ENCODE measurements at places on chromosomes 16 and 17.

GRCh38 chr17:48513097-48513496, 17.7 kb downstream of the HOXB1 start:
- DNase-seq = no peak

DNA sequence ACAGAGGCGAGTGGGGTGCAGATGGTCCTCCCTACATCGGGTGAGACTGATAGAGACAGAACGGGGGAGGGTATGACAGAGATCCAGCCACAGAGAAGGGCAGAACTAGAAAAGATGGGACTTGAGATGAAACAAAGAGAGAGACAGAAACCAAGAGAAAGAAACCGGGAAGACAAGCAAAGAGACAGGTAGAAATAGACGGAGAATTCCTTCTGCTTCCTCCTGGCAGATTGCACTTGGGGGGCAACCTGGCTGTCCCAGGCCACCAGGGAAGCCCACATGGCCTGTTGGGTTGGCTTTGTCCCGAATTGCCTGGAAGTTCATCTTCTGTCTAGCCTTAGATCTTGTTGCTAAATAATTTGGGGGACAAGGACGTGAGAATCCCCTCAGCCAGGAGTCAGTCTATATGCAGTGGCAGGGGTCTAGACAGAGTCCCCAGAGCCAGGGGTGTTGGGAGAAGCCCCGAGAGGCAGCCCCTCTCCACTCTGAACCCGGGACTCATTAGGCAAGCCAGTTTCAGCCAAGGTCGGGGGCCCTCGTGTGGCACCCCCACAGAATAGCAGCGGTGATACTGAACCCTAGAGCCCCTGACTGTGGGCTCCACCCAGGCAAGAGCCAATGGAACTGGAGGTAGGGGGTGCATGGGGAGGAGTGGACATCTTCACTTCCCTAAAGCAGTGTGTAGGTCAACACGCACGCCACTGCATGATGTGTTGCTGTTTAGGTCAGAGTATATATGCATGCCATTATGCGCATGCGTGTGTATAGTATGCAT, 627 bp upstream of the TSPOAP1 start:
- DNase-seq = peak; percentile 76

DNA sequence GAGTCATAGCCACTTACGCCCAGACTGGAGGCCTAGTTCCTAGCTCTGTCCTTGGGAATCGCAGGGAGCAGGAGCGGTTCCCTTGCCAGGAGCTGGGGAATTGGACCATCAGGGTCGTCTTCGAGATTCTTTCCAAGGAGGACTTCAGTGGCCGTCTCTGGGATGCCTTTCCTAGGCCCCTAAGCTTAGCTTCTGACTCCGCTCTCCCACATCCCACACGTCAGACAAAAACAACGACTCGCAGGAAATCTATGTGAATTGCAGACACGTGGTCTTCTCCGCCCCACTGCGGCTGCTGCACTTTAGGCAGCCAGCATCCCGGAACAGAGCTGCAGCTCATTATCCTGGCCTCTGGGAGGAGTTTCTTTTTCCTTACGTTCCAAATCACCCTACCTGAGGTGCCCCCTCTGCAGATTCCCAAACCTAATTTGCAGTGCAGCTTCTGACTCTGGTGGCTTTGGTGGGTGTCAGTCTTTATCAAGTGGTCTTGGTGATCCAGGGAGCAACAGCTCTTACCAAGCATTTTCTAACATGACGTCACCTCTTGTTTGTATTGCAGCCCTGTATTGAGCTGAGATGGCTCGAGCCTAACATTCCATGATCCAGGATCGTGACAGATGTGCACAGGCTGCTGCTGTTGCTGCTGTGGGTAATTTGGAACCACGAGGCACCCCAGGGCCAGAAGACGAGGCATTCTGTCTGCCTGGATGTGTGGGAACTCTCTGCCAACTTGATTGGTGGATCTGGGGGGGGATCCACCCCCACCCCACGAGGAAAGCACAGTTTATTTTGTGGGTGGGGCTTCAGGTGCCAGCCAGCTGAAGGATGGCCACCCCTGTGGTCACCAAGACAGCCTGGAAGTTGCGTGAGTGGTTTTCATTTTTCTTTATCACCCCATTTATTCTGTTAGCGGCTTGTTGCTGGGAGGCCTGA, 1.1 kb downstream of the KATNB1 start:
- no peak for DNase-seq

DNA sequence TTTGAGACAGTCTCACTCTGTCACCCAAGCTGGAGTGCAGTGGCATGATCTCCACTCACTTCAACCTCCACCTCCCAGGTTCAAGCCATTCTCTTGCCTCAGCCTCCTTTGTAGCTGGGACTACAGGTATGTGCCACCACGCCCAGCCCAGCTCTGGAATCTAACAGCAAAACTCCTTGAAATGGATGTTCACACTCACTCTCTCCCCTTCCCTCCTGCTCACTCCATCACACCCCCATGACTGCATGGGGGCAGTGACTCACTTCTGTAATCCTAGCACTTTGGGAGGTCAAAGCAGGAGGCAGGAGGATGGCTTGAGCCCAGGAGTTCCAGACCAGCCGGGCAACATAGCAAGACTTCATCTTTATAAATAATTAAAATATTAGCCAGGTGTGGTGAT, 11.1 kb upstream of the TFAP4 start:
- DNase-seq = no peak

GRCh38 chr16:67683767-67684166, 17.2 kb downstream of the C16orf86 start:
- no peak for DNase-seq

DNA sequence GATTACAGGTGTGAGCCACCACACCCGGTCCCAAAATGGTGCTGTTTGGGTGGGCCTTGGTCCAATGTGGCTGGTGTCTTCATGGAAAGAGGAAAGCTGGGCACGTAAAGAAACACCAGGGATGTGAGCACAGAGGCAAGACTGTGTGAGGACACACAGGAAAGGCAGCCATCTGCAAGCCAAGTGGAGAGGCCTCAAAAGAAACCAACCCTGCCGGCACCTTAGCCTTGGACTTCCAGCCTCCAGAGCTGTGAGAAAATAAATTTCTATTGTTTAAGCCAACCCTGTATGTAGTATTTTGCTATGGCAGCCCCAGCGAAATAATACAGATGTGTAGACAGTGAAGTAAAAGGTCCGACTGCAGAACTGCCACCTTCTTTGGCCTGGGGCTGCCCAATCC, 68.7 kb downstream of the SLC39A11 start:
- DNase-seq = no peak

GRCh38 chr17:34756637-34757021, 177.2 kb downstream of the TMEM132E start:
- no peak for DNase-seq

DNA sequence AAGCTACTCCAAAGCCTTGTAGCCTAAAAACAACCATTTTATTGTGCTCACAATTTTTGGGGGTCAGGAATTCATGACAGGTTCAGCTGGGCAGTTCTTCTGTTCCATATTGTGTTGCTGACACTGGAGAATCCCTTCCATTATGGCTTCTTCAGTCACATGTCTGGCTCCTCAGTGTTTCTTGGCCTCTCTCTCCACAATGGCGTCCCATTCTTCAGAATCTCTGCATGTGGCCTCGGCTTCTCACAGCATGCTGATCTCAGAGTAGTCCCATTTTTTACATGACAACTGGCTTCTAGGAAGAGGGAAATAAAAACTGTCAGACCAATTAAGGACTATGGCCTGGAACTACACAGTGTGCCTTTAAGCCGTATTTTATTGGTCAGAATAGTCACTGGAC, 49.7 kb downstream of the NF1 start:
- DNase-seq = no peak

DNA sequence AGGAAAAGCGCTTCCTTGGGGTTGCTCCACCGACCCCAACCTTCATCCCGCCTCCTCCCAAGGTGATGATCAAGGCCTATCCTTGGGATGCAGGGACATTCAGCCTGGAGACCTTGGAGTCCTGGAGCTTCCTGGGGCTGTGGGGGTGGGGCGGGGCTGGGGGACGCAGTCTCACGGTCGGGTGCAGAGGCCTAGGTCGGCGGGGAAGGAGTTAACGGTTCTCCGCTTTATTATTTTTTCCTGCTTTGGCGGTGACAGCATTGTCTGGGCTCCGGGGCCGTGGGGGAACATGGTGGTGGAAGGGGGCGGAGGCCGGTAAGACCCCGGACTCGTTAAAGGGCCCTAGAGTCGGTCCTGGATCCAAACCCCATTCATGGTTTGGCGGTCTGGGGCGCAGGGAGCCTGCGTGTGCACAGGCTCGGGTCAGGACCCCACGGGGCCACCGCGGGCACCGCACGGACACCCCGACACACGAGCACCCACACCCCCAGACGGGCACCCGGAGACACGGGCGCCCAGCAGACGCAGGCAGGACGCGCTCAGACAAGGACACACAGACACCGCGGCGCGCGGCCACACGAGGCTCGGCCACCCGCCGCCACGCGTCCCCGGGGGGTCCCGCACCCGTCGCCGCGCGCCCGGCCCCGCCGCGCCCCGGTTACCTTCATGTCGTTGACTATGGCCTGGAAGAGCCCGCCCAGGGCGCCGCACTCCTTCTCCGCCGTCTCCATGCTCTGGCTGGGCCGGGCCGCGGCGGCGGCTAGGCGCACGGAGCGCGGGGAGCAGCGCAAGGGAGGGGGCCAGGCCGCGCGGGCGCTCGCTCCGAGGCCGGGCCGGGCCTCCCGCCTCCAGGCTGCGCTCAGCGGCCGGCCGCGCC, 554 bp downstream of the MTSS2 start:
- no peak for DNase-seq

DNA sequence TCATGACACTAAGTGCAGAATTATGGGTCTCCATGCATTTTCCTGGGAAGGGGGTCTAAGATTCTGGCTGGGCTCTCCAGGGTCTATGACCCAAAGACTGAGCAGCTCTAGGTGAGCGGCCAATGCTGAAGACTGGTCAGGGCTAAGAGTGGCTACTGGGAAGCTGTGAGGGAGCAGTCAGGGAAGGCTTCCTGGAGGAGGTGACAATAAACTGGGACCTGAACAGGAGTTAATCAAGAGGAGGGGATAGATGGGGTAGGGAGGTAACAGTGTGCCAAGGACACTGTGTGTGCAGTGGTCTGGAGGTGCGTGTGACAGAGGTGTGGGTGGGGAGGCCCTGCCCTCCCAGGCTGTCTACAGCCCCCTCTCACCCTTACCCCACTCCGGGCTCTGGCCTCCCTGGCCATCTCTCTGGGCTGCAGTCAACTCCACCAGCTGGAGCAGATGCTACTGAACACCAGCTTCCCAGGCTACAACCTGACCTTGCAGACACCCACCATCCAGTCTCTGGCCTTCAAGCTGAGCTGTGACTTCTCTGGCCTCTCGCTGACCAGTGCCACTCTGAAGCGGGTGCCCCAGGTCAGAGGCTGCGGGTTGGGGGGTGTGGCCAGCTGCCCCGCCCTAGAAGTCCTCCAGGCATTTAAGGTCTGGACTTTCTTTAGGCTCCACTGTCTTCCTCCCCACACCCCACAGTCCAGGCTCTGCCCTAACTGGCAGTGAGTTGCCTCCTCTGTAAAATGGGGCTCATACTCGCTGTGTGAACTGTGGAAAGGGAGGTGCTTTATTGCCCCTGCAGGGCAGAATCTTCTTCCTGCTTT, 20.4 kb downstream of the ADGRG5 start:
- no peak for DNase-seq

- no peak for DNase-seq
Observed at GRCh38 chr17:82502207-82502606, 17.3 kb upstream of the FOXK2 start.

DNA sequence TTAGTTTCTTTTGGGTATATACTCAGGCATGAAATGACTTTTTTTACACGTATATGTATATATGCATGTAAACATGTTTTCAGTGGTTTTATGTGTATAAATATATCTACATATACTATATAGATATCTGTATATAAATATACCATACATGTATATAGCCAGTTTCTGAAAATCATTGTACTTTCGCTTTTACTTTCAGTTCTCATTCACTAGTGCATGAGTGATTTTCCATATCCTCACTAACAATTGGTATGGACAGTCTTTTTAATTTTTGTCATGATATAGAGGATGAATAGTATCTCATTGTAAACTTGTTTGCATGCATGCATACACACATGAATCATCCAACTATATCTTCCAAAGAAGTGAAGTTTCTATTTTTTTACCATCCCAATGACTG, 877.1 kb upstream of the CDH8 start:
- no peak for DNase-seq

DNA sequence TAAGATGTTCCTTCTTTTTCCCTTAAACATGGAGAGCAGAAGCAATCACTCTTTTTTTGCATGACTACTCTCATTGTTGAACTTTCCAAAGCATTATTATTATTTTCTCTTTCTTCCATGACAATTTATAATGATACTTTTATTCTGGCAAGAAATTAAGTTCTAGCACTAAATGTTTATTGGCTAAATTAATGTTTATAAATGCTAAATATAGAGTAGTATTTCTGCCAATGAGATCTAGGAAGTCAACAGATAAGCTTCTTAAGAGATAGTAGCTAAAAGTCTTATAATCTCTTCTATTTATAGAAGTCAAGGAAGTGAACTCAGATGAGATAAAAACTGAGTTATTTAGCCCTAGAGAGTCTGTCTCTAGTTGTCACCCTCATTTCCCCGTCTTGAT, 920.1 kb downstream of the KCNJ2 start:
- DNase-seq = no peak

DNA sequence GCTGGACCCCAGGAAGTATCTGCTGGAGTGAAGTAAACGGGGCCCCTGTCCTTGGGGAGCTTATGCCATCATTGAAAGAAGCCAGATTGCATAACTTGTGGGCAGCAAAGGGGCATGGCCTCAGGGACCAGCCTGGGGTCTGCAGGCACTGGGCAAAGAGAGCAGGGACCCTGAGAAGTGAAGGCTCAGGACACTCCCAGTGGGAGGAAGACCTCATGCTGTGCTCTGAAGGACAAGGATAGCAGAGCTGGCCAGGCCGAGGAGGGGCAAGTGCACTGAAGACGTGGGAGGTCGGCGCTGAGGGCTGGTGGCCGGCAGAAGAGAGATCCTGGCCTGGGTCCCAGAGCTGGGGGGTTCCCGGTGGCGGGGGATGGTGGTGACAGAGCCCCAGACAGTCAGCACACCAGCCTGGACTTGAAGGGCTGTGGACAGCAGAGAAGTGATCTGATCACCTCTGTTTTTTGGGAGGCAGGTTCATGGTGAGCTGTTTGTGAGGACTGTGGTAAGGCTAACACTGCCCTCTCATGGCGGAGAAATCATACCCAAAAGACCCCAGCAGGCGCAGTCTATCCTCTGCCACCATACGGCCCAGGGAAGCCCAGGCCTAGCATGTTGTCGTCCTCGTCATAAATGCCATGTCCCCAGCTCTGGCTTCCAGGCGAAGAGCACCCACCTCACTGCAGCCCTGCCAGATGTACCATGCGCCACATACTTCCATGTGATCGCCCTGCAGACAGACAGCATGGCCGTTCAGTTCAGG, 7.1 kb upstream of the CNP start:
- DNase-seq = no peak

Measured in stimulated activated CD8-positive, alpha-beta memory T cell treated with anti-CD3 and anti-CD28 coated beads, Interleukin-4, amount 100 ng/mL, for 4 hours (primary cell).